Activated T-helper 1 cell treated with Interleukin-2 at 50 U/mL for 16 hours (primary cell): ENCODE measurements at places on chromosomes 11 and 22.

- DNase-seq, result no peak
These were observed 24.5 kb upstream of the DGKZ start for GRCh38 chr11:46322759-46323158.

- no peak for DNase-seq
These were observed 82.0 kb upstream of the TOP3B start for GRCh38 chr22:22064580-22064979.

- no peak for DNase-seq
These were observed 15.1 kb downstream of the MTMR2 start for GRCh38 chr11:95908826-95909225.

- DNase-seq, result no peak
These were observed 10.1 kb downstream of the C22orf23 start for GRCh38 chr22:37943136-37943824.

- no peak for DNase-seq
These were observed 192.7 kb downstream of the NAV2 start for GRCh38 chr11:19905280-19905853.

GRCh38 chr11:789943-790342 is at the start of gene CEND1:
Gene CEND1 (minus strand): TSS chr11:790090. CDS start chr11:788576, 1,514 bp downstream.
- no peak for DNase-seq

DNA sequence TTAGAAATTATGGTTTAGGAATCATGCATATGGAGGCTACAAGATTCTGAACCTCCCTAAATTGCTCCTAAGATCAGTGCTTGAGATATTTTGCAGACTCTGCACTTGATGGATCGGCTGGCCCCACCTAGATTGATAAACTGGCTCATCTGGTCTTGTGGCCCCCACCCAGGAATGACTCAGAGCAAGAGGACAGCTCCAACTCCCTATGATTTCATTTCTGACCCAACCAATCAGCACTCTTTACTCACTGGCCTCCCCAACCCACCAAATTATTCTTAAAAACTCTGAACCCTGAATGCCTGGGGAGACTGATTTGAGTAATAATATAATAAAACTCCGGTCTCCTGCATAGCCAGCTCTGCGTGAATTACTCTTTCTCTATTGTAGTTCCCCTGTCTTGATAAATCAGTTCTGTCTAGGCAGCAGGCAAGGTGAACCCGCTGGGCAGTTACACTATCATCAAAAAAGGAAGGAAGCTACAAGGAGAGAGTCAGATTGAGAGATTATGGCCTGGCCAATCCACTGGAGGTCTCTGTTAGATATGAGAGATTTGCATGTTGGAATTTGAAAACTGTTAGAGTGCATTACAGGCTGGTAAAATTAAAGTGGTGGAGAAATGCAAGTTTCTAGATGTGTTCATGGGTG is 245.8 kb downstream of the CSNK2A3 start:
- DNase-seq, result no peak

- DNase-seq, result no peak
These were observed 19.1 kb downstream of the PPFIA1 start for GRCh38 chr11:70289582-70289981.

- DNase-seq, result no peak
These were observed 24.4 kb upstream of the ALG8 start for GRCh38 chr11:78163828-78164227.
